GM12892 (cell line): ENCODE measurements at places on chromosomes 6 and 20.
A peak's percentile ranks its signal among the peaks of the same experiment; 100 is the strongest.

DNA sequence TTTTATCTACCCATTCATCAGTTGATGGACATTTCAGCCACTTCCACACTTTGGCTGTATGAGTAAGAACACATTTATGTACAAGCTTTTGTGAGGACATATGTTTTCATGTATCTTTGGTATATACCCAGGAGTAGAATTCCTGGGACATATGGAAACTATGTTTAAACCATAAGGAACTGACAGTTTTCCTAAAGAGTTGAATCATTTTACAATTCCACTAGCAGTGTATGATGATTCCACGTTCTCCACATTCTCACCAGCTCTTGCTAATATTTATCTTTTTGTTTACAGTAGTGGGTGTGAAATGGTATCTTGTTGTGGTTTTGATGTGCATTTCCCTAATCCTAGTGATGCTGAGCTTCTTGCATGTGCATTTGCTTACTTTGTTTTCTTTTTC is 338.1 kb downstream of the PLCB1 start:
- no peak for DNase-seq

- DNase-seq: peak; percentile 16
These were observed 13.3 kb upstream of the RIPOR2 start for GRCh38 chr6:24949020-24949569.

GRCh38 chr6:36608788-36609563 is 14.8 kb downstream of the SRSF3 start:
- no peak for DNase-seq

- DNase-seq: no peak
These were observed 8.9 kb downstream of the ATXN1 start for GRCh38 chr6:16752206-16752866.

- DNase-seq: no peak
These were observed 918.0 kb downstream of the TFAP2A start for GRCh38 chr6:9496837-9497236.

DNA sequence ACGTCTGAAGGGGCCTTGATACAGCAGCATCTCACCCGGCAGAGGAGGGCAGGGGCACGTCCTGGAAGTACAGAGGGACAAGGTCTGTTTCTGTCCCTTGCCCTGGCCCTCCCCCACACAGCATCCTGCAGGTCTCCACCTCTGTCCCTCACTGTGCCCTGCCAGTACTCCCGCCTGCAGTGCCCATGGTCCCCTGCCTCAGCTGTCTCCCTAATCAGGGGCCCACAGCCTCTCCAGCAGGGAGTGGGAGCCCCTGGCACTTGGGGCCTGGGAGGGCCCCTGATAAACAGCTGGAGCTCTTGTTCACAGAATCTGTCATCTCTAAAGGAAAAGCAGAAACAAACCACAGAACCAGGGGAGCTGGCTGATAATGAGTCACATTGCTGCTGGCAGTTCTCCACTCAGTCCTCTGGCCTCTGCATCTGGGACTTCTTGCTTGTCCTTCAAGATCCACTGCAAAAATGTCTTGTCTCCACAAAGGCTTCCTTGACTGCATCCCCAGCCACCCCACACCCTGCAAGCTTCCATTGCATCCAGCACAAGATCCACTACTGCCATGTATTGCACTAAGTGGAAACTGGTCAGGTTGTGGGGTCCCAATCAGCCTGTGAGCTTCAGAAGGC is 33.2 kb upstream of the TAF8 start:
- DNase-seq: no peak

DNA sequence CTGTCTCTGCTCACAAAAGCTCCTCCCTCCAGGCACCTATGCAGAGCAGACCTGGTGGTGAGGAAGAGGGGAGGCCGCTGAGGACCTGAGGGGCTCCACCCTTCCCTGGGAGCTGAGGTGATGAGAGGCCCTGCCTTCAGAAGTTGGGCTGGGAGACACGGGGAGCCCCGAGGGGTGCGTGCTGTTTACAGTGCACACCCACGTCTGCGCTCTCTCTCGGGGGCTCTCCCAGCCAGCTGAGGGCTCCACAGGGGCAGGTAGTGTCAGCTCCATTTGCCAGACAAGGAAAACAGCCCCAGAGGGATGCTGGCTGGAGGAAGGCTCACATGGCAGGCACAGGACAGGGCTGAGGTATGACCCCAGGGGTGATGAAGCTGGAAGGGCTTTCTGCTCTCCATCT is 13.5 kb upstream of the NOL4L start:
- DNase-seq: no peak

DNA sequence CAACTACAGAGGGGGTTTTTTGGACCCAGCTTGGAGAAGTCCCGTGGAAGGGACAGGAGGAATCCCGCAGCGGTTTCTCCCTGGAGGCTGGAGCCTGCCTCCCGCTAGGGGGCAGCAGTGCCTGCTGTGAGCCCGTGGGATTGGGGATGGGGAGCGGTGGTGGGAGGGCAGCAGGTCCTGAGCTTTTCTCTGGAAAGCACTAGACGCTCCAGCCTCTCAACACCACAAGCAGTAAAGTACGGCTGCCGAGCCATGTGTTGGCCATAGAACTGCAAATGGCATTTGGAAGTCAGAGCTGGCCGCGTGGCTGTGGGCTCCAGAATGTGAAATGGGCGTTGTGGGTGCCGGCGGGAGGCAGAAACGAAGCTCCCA is 47.8 kb downstream of the GMPR start:
- peak; percentile 58 for DNase-seq

DNA sequence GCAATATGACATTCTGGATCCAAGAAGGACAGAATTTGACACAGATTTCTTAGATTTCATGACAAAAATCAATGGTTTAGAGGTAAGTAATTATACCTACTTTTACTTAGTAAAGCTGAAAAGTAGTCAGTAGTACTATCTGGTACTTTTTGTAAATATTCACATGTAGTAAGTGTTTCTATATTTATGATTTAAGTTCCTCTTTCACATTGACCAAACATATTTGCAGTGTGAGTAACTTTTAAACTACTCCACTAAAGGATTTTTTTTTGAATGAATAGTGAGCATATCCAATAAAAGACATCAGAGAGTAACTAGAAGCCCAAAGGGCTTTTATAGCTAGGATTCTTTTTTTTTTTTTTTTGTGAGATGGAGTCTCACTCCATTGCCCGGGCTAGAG is 60.8 kb downstream of the DNAH8 start:
- DNase-seq: no peak

DNA sequence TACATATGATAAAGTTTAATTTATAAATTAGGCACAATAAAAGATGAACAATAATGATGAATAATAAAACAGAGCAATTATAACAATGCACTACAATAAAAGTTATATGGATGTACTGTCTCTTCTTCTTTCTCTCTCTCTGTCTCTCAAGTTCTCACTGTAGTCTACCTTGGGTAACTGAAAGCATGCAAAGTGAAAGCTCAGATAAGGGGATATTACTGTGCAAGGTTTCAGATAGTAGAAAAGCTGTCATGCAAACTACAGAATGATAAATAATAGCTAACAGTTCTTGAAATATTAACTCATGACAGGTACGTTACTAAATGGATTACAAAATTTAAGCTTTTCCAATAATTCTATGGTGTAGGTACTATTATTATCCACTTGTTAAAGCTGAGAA is 311.9 kb upstream of the PRDM1 start:
- DNase-seq: no peak

- DNase-seq: no peak
These were observed 77.8 kb upstream of the PHACTR3 start for GRCh38 chr20:59526242-59527225.

- no peak for DNase-seq
These were observed 51.0 kb upstream of the TFAP2A start for GRCh38 chr6:10465629-10466499.

- DNase-seq: no peak
These were observed 27.8 kb downstream of the SERPINB6 start for GRCh38 chr6:2943564-2943955.

- DNase-seq: no peak
These were observed 20.4 kb downstream of the SRPK1 start for GRCh38 chr6:35900448-35900847.

DNA sequence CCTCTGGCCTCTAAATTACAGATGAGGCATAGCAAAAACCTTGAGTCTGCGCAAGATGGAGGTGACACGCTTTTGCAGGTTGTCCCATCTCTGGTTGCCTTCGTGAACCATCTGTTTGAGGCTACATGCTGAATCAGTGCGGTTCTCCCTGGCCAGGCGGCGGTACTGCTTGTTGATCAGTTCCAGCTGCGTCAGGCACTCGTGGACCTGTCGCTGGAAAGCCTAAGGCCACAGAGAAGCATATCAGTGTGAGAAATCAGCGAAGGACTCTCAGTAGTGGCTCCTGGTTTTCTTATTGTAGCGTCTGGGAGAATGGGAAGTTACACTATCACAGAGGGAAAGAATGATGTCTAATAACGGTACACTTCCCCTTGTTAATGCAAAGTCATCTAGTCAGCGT is 344.4 kb downstream of the ESR1 start:
- DNase-seq: no peak

DNA sequence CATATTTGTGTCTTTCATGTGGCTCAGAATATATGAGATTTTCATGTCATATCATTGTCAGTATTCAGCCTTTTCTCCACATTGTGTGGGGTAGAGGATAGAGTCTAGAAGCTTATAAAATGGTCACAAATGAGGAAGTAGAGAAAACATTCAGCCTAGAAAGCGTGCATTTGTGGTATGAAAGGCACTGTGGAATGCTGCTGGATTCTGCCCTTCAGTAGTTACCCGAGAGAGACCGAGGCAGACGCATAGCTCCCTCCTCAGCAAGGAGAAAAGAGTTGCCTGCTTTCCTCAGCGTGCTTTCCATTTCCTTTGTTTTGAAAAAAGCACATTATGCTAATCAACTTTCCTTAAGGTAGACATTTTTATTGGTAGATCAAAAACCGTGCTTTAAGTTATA is 28.7 kb downstream of the MYB start:
- DNase-seq: no peak

GRCh38 chr6:81950877-81951276 is 198.4 kb upstream of the TENT5A start:
- no peak for DNase-seq

DNA sequence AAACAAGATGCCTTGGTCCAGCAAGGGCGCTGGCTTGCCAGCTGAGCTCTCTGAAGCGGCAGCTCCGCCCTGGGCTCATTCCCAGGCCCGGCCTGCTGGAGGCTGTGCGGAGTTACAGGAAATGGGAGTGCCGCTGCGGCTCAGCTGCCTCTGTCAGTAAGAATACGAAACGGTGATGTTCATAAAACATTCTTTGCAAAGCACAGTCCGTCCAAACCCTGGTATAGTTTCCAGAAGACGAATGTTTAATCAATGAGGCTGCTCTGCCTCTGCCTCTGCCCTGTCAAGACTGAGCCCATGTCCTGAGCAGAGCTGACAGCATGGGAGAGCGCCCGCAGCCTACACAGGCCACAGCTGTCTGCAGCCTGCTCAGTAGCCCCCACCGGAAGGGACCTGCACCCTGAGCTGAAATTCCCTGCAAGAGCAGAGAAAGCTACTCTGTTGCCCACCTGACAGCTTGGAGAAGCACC is 153.3 kb upstream of the SNX9 start:
- no peak for DNase-seq

DNA sequence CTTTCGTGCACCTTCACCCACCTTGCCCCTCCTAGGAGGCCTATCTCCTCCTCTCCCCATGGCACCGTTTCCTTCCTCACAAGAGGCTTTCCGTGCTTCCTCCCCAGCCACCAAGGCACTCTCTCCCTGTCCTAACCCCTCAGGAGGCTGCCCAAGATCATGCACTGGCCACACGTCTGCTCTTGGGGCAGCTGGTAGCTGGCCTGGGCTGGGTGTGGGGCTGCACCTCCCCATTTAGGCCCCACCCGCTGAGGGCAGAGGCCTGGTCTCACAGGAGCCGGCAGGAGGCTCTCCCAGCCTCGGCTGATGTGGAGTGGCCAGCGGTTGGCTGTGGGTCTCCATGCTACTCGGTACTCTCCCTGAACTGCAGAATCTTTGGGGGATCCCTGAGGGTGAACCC is 13.6 kb downstream of the NOL4L start:
- DNase-seq: no peak

GRCh38 chr6:69735027-69735426 is 61.8 kb downstream of the LMBRD1 start:
- no peak for DNase-seq

GRCh38 chr6:130307752-130308361 is 58.0 kb upstream of the TMEM200A start:
- no peak for DNase-seq

DNA sequence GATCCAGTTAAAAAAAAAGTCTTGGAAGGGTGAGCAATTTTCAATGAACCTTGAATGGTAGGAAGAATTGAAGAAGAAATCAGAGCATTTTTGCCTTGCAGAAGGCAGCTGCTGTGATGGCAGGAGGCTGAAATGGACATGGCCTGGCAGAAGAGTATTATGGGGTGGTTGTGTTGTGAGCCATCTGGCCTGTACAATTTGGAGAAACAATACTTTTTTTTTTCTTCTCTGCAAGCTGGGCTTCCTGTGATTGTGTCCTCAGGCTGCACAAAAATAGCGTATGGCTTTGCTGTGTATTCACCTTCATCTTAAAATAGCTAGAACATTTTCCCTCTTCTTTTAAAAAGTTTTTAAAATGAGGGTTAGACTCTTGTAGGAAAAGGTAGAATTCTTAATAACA is 21.4 kb downstream of the SYCP2L start:
- no peak for DNase-seq

DNA sequence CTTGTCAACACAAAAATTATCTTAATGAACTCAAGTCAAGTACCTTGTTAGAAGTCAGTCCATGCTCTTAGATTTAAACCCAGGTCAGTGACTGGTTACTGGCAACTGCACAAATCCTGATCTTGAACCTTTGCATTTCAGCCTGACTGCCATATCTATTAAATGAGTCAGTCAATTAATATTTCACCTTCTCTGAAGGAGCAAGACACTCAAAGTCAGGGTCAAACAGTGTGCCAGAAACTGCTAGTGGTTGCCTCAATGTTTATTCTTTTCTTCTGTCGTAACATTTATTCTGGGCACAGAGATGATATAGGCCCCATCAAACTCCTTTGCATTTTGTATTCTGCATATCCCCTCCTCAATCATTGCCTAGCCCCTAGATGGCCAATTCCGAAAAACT is 193.9 kb upstream of the MOCS1 start:
- DNase-seq: no peak

- DNase-seq: no peak
These were observed 45.0 kb downstream of the GNAS start for GRCh38 chr20:58897488-58897887.
